ENCODE measurements at places on chromosomes 12 and 14.

DNA sequence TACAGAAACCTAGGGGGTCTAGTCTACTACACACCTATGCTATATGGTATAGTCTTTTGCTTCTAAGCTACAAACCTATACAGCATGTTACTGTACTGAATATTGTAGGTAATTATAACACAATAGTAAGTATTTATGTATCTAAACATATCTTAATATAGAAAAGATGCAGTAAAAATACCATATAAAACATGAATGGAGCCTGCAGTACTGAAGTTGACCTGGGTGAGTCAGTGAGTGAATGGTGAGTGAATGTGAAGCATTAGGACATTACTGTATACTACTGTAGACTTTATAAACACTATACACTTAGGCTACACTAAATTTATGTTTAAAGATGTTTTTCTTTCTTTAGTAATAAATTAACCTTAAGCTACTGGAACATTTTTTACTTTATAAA lies 13.1 kb upstream of the ABCD2 start:
- no peak for DNase-seq

- no peak for DNase-seq
These were observed 506.9 kb downstream of the FOXG1 start for GRCh38 chr14:29273513-29273912.

DNA sequence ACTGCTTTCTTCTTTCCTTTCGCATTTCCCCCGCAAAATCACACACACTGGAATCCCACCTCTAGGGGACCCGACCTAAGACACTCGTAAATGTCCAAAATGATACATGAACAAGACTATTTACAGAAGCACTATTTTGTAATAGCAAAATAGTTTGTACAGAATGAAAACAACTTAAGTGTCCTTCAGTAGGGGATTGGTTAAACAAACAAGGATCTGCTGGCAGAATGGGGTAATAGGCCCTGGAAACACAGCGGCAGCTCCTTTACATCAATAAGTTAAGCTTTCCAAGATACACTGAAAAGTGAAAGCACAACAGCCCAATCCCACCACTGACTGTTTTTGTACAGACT lies 48.8 kb downstream of the LTBP2 start:
- no peak for DNase-seq

GRCh38 chr14:105952826-105953225 lies 426.4 kb downstream of the TMEM121 start:
- no peak for DNase-seq

- DNase-seq = no peak
These were observed 20.2 kb downstream of the TMEM106C start for GRCh38 chr12:47983541-47984115.

Data from activated CD8-positive, alpha-beta memory T cell treated with anti-CD3 and anti-CD28 coated beads for 24 hours (primary cell).